ENCODE measurements at places on chromosomes 1 and 21. TPM values are rescaled to one million over a fixed set of nuclear protein-coding genes. Genes with fewer than 3 reads are reported as not detected.

The RNU1-3 gene
- 3,261 TPM for total RNA-seq

DNA sequence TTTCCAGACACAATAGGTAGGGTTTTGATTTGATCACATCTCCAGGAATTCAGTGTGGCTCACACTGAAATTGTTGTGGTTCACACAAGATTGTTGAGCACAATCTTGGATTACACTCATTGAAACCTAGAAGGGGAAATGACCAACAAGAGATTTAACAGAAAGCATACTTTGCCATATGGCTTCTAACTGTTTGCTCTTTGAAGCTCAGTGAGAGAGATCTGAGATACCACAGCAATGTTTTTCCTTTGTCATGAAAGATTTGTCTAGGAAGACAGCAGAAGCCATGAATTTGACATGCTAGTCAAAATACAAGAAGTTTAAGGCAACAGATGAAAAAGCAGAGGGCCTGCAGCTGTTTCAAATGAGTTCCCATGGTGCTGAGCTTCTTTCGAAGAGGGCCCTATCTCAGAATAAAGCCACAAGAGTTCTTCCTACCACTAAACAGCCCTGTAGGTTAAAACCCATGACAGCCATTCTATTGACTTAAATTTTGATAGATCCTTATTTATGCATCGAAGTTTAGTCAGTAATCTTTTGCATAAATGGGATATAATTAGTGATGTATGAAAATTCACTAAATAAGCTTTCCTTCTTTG is 650.4 kb downstream of the LTN1 start:
- H3K4me3 ChIP-seq, result no peak overlapping the region
- no peaks in the 10 kb centered on the region for H3K4me1 ChIP-seq
- DNase-seq, result no peak
- no peaks in the 10 kb centered on the region for H3K36me3 ChIP-seq
- H3K27ac ChIP-seq, result no peak overlapping the region

- no peak overlapping the region for H3K4me3 ChIP-seq
- no peak overlapping the region for H3K27ac ChIP-seq
- no peaks in the 10 kb centered on the region for H3K4me1 ChIP-seq
- H3K27me3 ChIP-seq, result no peaks in the 10 kb centered on the region
- no peak for DNase-seq
Observed at GRCh38 chr21:45805321-45805720, 161.8 kb downstream of the PCBP3 start.

The KRTAP13-1 gene
- not detected for total RNA-seq

DNA sequence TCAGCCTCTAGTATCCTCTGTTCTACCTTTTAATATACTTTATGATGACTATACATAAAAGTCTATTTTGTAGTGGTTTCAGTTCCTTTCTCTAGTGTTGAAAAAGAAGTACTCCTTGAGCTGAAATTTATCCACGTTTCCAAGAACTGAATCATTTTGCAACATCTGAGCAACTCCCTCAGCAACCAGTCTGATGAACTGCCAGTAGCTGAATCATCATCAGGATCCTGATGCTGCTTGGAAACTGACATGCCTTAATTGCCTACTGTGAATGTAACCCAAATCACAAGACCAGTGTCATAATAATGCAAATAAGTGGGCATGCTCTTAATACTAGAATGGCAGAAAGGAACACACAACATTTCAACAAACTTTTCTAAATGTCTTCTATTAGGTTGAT is 103.3 kb downstream of the CYYR1 start:
- H3K27ac ChIP-seq, result no peak overlapping the region
- no peaks in the 10 kb centered on the region for H3K4me1 ChIP-seq
- H3K36me3 ChIP-seq, result no peaks in the 10 kb centered on the region
- DNase-seq, result no peak
- no peak overlapping the region for H3K4me3 ChIP-seq
- no peaks in the 10 kb centered on the region for H3K27me3 ChIP-seq

DNA sequence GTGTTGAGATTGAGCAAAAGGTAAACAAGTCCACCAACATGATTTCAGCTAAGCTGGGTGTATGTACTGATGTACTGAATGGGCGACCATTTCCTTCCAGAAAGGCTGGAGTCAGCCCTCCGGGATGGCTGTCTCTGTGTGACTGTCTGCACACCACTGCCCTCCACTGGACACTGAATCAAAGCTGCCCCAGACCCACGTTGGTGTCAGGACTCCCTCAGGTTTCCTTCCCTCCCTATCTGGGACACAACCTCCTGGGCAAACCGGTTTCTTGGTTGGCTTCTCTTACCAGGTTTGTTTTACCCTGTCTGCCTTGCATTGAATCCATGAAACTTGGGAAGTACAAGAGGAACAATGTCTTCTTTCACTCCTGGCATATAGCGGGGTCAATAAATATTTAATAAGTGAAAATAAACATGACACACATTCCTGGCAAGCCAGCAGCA is 5.3 kb upstream of the SRP9 start:
- no peaks in the 10 kb centered on the region for H3K36me3 ChIP-seq
- H3K27ac ChIP-seq, result no peak overlapping the region
- peaks cover 10% of the 10 kb centered on the region for H3K4me1 ChIP-seq
- no peak for DNase-seq

- H3K27me3 ChIP-seq, result no peaks in the 10 kb centered on the region
- H3K36me3 ChIP-seq, result no peaks in the 10 kb centered on the region
- no peak overlapping the region for H3K4me3 ChIP-seq
- no peak for DNase-seq
- H3K4me1 ChIP-seq, result no peaks in the 10 kb centered on the region
- no peak overlapping the region for H3K27ac ChIP-seq
Observed at GRCh38 chr1:87986130-87986866, 657.6 kb downstream of the LMO4 start.

The KRTAP20-3 gene
- total RNA-seq, result not detected

The S100A2 gene
- not detected for total RNA-seq

DNA sequence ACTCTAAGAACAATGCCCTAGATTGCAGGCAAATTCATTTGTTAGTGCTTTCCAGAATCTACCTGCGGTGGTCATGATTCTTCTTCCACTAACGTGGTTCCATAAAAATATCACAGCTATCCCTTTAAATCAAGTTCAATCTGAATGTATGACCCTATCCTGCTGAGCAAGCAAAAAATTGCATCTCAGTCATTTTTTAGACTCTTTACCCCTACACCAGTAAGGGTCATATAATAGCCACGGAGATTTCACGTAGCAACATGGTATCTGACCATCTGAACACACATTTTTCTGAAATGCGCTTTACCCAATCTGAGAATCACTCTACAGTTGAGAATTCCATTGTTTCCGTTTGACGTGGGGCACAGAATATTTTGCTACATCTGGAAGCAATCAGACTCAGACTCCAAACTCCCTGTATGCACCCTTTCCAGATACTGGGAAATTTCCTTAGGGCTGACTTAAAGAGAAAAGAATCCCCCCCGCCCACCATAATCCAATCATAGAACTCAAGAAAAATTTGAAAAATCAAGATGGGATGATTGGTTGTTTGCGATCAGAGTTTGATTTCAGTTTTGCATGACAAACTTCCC is 699.2 kb upstream of the ZP4 start:
- no peak overlapping the region for H3K27ac ChIP-seq
- H3K4me3 ChIP-seq, result no peak overlapping the region
- no peaks in the 10 kb centered on the region for H3K4me1 ChIP-seq
- no peaks in the 10 kb centered on the region for H3K36me3 ChIP-seq
- no peak for DNase-seq
- no peaks in the 10 kb centered on the region for H3K27me3 ChIP-seq

The NR5A2 gene
- not detected for total RNA-seq

DNA sequence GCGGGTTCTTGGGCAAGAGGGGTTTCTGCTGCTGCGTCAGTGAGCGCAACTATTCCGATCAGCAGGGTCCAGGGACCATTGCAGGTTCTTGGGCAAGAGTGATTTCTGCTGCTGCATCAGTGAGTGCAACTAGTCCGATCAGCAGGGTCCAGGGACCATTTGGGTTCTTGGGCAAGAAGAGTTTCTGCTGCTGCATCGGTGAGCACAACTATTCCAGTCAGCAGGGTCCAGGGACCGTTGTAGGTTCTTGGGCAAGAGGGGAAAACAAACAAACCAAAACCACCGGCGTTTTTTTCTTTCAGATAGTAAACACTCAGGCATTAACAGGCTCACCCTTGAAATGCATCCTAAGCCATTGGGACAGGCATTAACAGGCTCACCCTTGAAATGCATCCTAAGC is 32.6 kb downstream of the SPATA6 start:
- no peak overlapping the region for H3K4me3 ChIP-seq
- no peak for DNase-seq
- no peak overlapping the region for H3K27ac ChIP-seq
- no peaks in the 10 kb centered on the region for H3K4me1 ChIP-seq
- no peaks in the 10 kb centered on the region for H3K36me3 ChIP-seq
- H3K27me3 ChIP-seq, result no peaks in the 10 kb centered on the region

The S100A14 gene
- not detected for total RNA-seq

The CHODL gene
- total RNA-seq, result 0.70 TPM

GRCh38 chr1:245091818-245092637 is 62.8 kb upstream of the KIF26B start:
- H3K36me3 ChIP-seq, result no peaks in the 10 kb centered on the region
- no peaks in the 10 kb centered on the region for H3K4me1 ChIP-seq
- no peak for DNase-seq
- H3K4me3 ChIP-seq, result no peak overlapping the region

DNA sequence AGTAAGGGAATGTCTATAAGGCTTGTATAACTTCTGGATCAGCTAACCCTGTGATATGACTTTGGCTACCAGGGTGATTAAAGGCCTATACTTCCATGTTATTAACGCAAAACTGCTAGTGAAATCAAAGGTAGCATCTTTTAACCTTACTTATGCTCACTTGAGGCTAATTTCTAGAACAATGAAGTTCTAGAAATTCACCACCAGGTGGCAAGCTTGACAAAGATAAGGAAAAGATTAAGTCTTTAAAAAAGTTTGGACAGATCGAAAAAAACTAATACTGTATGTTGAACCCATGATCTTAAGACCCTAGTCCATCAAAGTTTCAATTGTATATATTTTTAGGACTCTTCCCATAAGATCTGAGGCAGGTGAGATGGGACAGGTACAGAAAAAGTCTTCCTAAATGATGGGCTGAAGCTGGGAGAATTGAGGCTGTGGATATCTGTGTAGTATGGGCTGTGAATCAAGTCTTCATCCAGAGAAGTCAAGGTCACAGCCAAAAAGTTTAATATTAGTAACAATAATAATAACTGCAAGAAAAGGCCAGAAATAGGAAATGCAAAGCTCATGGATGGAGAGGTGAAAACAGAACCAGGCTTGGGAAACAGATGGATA is 18.8 kb downstream of the KYAT3 start:
- no peak overlapping the region for H3K4me3 ChIP-seq
- no peaks in the 10 kb centered on the region for H3K4me1 ChIP-seq
- H3K36me3 ChIP-seq, result peaks cover 5% of the 10 kb centered on the region
- DNase-seq, result no peak

- no peaks in the 10 kb centered on the region for H3K36me3 ChIP-seq
- H3K27ac ChIP-seq, result no peak overlapping the region
- no peak for DNase-seq
- H3K4me3 ChIP-seq, result no peak overlapping the region
Observed at GRCh38 chr1:169087876-169088275, 18.6 kb upstream of the ATP1B1 start.

The PRMT6 gene
- 8.8 TPM for total RNA-seq

The TMPRSS15 gene
- total RNA-seq, result not detected

The TMPRSS3 gene
- total RNA-seq, result not detected

- DNase-seq, result no peak
- H3K27ac ChIP-seq, result no peak overlapping the region
- H3K36me3 ChIP-seq, result no peaks in the 10 kb centered on the region
- no peak overlapping the region for H3K4me3 ChIP-seq
- peaks cover 10% of the 10 kb centered on the region for H3K4me1 ChIP-seq
Observed at GRCh38 chr1:2801046-2801445, 447 bp downstream of the TTC34 start.

DNA sequence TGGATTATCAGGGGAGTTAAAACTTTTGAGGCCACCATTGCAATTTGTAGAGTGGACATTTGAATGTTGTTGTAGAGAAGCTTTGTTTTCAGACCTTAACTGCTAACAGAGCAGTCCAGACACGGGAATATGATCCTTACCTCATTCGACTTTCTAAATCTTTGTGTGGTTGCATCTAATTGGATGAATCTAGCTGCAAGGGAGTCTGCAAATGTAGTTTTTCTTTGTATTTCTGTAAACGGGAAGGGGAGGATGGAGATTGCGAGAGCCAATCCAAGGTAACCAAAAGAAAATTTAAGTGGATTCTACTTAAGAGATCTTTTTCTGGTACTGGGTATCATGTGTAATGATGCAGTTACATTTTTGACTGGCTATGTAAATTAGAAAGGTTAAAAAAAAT is 110.2 kb downstream of the FMN2 start:
- no peak for DNase-seq
- no peak overlapping the region for H3K4me3 ChIP-seq
- H3K36me3 ChIP-seq, result no peaks in the 10 kb centered on the region
- H3K27ac ChIP-seq, result no peak overlapping the region
- no peaks in the 10 kb centered on the region for H3K4me1 ChIP-seq

DNA sequence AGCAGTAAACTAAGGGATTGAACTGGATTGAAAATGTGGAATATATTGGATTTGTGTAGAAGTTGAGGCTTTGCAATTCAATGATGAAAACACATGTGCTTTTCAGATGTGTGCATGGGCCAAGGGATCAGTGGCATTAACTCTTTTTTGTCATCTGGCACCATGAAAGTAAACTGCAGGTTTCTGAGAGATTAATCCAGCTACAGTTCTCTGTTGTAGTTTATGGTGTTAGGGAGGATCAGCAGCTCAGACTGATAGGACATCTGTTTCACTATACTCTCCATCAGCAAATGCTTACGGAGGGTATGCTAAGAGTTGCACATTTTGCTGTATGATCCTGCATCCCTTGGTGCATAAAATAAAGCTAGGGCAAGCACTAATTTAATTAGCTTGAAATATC is 82.6 kb downstream of the C1orf21 start:
- no peak for DNase-seq
- no peak overlapping the region for H3K4me3 ChIP-seq
- H3K36me3 ChIP-seq, result no peaks in the 10 kb centered on the region
- no peaks in the 10 kb centered on the region for H3K4me1 ChIP-seq
- no peak overlapping the region for H3K27ac ChIP-seq
- H3K27me3 ChIP-seq, result no peaks in the 10 kb centered on the region

- no peak for DNase-seq
- no peak overlapping the region for H3K27ac ChIP-seq
Observed at GRCh38 chr1:194705123-194705854, 1518.9 kb upstream of the B3GALT2 start.

The SPTA1 gene
- not detected for total RNA-seq

The SELL gene
- total RNA-seq, result 190 TPM

GRCh38 chr1:63575340-63575826 is 17.8 kb upstream of the PGM1 start:
- no peak overlapping the region for H3K27ac ChIP-seq
- no peak for DNase-seq
- H3K4me3 ChIP-seq, result no peak overlapping the region

The MCOLN3 gene
- not detected for total RNA-seq

GRCh38 chr1:158169105-158169504 is 11.6 kb upstream of the CD1D start:
- H3K27me3 ChIP-seq, result peaks cover 3% of the 10 kb centered on the region
- no peaks in the 10 kb centered on the region for H3K36me3 ChIP-seq
- DNase-seq, result no peak
- H3K4me1 ChIP-seq, result no peaks in the 10 kb centered on the region

GRCh38 chr1:235835226-235835625 is 31.5 kb downstream of the LYST start:
- H3K27me3 ChIP-seq, result no peaks in the 10 kb centered on the region
- H3K4me3 ChIP-seq, result no peak overlapping the region
- H3K4me1 ChIP-seq, result peaks cover 25% of the 10 kb centered on the region
- DNase-seq, result no peak
- H3K27ac ChIP-seq, result no peak overlapping the region
- peaks cover 4% of the 10 kb centered on the region for H3K36me3 ChIP-seq

Measured in natural killer cell (primary cell).